Upper lobe of right lung (tissue), 1 donor: ENCODE measurements at places on chromosomes 4 and X. TPM values are rescaled to one million over a fixed set of nuclear protein-coding genes. Genes with fewer than 3 reads are reported as not detected.

Gene MXRA5
- 8.9 TPM for total RNA-seq

Gene TLR1
- total RNA-seq, result 26.4 TPM

Gene CXCL5
- 7.2 TPM for total RNA-seq

Gene STOX2
- 12.9 TPM for total RNA-seq

Gene TEX13D
- total RNA-seq, result not detected

Gene MAGEA2B
- not detected for total RNA-seq

Gene IL21
- not detected for total RNA-seq

Gene NAP1L2
- 2.6 TPM for total RNA-seq

Gene NUDT11
- 0.64 TPM for total RNA-seq

GRCh38 chr4:2910409-2910808 is 52.8 kb downstream of the NOP14 start:
- DNase-seq, result no peak
- no peak overlapping the region for H3K27ac ChIP-seq
- H3K4me1 ChIP-seq, result no peaks in the 10 kb centered on the region

GRCh38 chrX:30589146-30589888 is 11.8 kb upstream of the TASL start:
- no peaks in the 10 kb centered on the region for H3K27me3 ChIP-seq
- DNase-seq, result no peak
- no peaks in the 10 kb centered on the region for H3K4me1 ChIP-seq

GRCh38 chr4:80948995-80949394 is 81.5 kb upstream of the BMP3 start:
- DNase-seq, result no peak
- H3K36me3 ChIP-seq, result no peaks in the 10 kb centered on the region
- no peaks in the 10 kb centered on the region for H3K27me3 ChIP-seq
- no peak overlapping the region for H3K4me3 ChIP-seq
- no peaks in the 10 kb centered on the region for H3K4me1 ChIP-seq

DNA sequence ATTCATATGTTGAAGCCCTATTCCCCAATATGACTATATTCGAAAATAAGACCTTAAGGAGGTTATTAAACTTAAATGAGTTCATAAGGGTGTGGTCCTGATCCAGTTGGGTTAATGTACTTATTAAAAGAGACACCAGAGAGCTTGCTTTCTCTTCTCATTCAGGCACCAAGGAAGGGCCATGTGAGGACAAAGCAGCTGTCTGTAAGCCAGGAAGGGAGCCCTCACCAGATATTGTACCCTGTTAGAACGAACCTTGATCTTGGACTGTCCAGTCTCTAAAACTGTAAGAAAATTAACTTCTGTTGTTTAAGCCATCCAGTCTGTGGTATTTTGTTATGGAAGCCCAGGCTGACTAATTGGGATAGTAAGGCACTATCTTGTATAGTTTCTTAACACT is 9.1 kb upstream of the YTHDC1 start:
- no peaks in the 10 kb centered on the region for H3K36me3 ChIP-seq
- no peaks in the 10 kb centered on the region for H3K27me3 ChIP-seq
- no peak overlapping the region for H3K27ac ChIP-seq

GRCh38 chrX:25383196-25383595 is 367.4 kb upstream of the ARX start:
- DNase-seq, result no peak
- H3K4me1 ChIP-seq, result no peaks in the 10 kb centered on the region
- H3K27me3 ChIP-seq, result no peaks in the 10 kb centered on the region
- no peak overlapping the region for H3K27ac ChIP-seq
- H3K36me3 ChIP-seq, result no peaks in the 10 kb centered on the region

GRCh38 chrX:15373976-15374375 is 10.2 kb downstream of the VEGFD start:
- no peak overlapping the region for H3K4me3 ChIP-seq
- H3K27me3 ChIP-seq, result no peaks in the 10 kb centered on the region
- H3K27ac ChIP-seq, result no peak overlapping the region
- H3K36me3 ChIP-seq, result no peaks in the 10 kb centered on the region
- no peak for DNase-seq

GRCh38 chr4:13452927-13453579 is 31.1 kb downstream of the RAB28 start:
- H3K4me3 ChIP-seq, result no peak overlapping the region
- H3K36me3 ChIP-seq, result peaks cover 5% of the 10 kb centered on the region
- no peak overlapping the region for H3K27ac ChIP-seq
- DNase-seq, result no peak

DNA sequence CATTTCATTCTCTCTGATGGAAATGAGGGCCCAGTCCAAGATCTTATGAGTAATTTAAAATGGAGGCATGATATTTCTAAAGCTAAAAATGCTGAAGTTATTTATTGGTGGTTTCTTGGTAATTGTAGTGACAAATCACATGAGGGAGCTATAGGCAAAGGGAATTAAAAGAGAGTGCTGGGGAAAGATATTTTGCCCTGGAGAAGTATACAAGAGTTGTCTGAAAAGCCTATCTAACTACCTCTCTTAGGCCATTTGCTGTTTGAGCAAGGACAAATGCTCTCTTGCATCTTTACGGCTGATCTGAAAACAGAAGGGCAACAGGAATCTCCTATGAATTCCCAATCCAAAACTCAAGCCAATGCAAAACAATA is 89.4 kb downstream of the FMR1NB start:
- H3K27ac ChIP-seq, result no peak overlapping the region
- no peak overlapping the region for H3K4me3 ChIP-seq
- no peaks in the 10 kb centered on the region for H3K27me3 ChIP-seq
- H3K36me3 ChIP-seq, result no peaks in the 10 kb centered on the region

- no peaks in the 10 kb centered on the region for H3K36me3 ChIP-seq
- H3K4me1 ChIP-seq, result no peaks in the 10 kb centered on the region
- no peaks in the 10 kb centered on the region for H3K27me3 ChIP-seq
- no peak overlapping the region for H3K27ac ChIP-seq
- no peak for DNase-seq
Measured at GRCh38 chr4:61003301-61003700, 196.8 kb upstream of the ADGRL3 start.

DNA sequence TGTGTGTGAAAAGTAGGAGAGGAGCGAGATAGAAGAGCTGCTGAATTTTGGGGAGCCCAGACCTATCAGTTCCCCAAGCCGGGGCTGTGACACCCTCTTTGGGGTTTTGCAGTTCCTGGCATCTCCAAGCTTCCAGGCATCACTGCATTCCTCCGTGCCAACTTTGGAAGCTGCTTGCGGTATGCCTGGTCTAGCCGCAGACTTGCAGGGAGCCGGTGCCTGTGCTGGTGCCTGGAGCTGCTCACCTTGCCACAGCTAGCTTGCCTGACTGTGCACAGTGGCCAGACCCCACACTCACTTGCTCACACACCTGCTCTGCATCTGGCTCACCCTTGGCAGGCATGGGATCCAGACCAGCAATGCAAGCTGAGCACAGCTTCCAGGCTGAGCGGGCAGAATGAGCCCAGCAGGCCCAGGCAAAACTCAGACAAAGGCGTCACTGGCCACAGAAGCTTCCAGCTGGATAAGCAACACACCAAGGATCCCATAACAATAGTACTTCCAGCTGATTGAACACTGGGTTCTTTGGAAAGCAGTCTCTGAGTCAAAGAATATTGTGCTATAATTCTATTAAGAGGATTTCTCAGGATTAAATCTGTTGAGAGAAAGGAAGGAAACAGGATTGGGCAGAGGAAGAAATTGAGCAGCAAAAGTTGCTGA is 390.9 kb downstream of the TEX13C start:
- no peak overlapping the region for H3K4me3 ChIP-seq
- H3K4me1 ChIP-seq, result no peaks in the 10 kb centered on the region
- H3K27ac ChIP-seq, result no peak overlapping the region

GRCh38 chr4:140103676-140104075 is 50.3 kb downstream of the MAML3 start:
- no peaks in the 10 kb centered on the region for H3K36me3 ChIP-seq
- no peak overlapping the region for H3K4me3 ChIP-seq
- DNase-seq, result no peak

- H3K27me3 ChIP-seq, result no peaks in the 10 kb centered on the region
- no peak overlapping the region for H3K27ac ChIP-seq
- H3K4me1 ChIP-seq, result no peaks in the 10 kb centered on the region
- H3K4me3 ChIP-seq, result no peak overlapping the region
- DNase-seq, result no peak
Measured at GRCh38 chrX:53479301-53479700, 45.1 kb upstream of the HSD17B10 start.

GRCh38 chr4:119314356-119314755 is 7.6 kb downstream of the FABP2 start:
- H3K27ac ChIP-seq, result no peak overlapping the region
- H3K4me1 ChIP-seq, result no peaks in the 10 kb centered on the region
- no peaks in the 10 kb centered on the region for H3K36me3 ChIP-seq
- no peaks in the 10 kb centered on the region for H3K27me3 ChIP-seq

DNA sequence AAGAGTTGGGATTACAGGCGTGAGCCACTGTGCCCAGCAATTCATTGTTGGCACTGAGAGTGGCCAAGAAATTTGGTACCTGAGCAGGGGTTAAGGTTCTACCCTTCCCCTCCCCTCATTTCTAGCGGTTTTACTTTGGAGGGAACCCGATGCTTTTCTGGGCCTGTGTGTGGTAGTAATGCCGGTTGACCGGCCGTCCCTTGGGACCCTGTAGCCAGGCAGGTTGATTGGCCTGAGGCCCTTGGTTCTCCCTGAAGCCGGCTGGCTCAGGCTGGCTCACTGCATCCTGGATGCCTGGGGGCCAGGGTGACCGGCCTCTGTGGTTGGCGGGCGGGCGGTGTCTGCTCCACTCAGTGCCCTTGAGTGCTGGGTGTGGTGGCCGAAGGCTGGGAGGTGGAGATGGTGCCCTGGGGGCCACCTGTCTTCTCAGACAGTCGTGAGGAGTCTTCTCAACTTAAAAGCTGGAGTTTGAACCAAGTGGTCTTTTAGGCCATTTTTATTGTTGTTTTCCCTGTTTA is 45.6 kb downstream of the RGS12 start:
- DNase-seq, result no peak
- peaks cover 4% of the 10 kb centered on the region for H3K4me1 ChIP-seq
- H3K27me3 ChIP-seq, result no peaks in the 10 kb centered on the region
- no peaks in the 10 kb centered on the region for H3K36me3 ChIP-seq
- no peak overlapping the region for H3K4me3 ChIP-seq

DNA sequence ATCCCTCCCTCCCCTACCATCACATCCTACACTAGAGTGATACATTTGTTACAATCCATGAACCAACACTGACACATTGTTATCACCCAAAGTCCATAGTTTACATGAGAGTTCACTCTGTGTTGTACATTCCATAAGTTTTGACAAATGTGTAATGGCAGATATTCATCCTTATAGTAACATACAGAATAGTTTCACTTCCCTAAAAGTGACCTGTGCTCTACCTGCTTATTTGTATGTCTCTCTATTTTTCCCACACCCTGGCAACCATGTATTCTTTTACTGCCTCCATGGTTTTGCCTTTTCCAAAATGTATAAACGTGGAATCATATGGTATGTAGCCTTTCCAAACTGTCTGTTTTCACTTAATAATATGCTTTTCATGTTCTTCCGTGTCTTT is 42.2 kb upstream of the HPGD start:
- H3K36me3 ChIP-seq, result no peaks in the 10 kb centered on the region
- no peaks in the 10 kb centered on the region for H3K27me3 ChIP-seq
- no peaks in the 10 kb centered on the region for H3K4me1 ChIP-seq
- H3K4me3 ChIP-seq, result no peak overlapping the region

GRCh38 chr4:187070158-187070557 is 346.5 kb upstream of the FAT1 start:
- no peaks in the 10 kb centered on the region for H3K27me3 ChIP-seq
- H3K27ac ChIP-seq, result no peak overlapping the region
- H3K4me3 ChIP-seq, result no peak overlapping the region
- DNase-seq, result no peak

DNA sequence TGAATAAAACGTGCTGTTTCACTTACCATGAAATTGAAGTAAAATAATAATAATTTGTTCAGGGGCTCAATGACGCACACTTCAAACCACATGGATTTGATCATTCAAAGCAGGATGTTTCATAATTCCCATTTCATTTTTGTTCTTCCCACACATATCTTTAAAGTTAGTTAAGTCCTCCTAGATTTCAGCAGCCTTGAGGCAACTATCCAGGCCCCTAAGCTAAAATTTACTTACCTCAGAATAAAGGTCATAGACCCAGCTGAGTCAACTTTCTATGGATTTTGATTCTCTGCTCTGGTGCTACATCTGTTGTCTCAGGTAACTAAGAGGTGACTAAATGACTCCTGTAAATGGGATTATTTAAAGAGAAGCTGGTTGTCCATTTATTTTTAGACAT is 25.0 kb downstream of the GPR174 start:
- H3K36me3 ChIP-seq, result no peaks in the 10 kb centered on the region
- H3K27ac ChIP-seq, result no peak overlapping the region
- no peak for DNase-seq

DNA sequence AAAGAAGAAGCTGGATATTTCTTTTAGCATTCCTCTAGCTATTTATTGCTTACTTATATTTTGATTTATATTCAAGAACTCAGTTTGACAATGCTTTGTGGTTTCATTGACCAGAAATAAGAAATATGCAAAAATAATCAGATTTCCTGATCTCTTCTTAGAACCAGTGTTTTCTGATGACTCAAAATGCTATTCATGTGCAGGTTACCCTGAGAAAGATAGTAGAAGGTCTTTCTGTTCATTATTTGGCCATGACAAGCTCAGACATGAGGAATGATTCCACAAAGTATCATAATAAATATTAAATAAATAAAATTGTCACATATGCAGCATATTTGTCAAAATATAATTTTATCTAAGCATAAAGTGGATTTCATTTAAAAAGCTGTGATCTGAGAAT is 24.1 kb downstream of the ADH7 start:
- H3K4me3 ChIP-seq, result no peak overlapping the region
- no peak for DNase-seq
- no peaks in the 10 kb centered on the region for H3K27me3 ChIP-seq
- no peak overlapping the region for H3K27ac ChIP-seq
- H3K36me3 ChIP-seq, result no peaks in the 10 kb centered on the region

DNA sequence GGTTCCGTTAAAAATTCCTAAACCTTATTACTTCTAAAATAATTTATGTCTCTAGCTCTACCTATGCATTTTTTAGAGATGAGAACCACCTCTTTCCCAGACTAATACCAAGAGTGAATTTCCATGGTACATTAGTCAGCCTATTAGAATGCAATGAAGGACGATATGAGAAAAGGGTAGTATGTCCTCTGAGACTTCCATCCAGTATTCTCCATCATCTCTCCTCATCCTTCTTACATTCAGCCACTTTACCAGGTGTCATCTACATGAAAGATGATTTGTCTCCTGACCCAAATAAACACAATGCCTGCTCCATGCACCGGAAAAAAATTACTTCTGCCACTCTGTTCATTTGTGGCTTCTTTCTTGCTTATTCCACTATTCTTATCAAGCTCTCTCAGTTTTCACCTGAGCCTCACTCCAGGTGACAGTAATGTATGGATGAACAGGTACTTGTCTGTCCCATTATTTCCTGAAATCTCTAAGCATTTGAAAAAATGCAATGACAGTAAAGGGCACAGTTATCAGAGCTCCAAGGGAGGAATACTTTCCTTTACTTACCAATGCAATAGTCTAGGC is 97.9 kb downstream of the MAB21L2 start:
- H3K27ac ChIP-seq, result no peak overlapping the region
- no peaks in the 10 kb centered on the region for H3K4me1 ChIP-seq
- H3K36me3 ChIP-seq, result no peaks in the 10 kb centered on the region
- no peak for DNase-seq
- H3K27me3 ChIP-seq, result no peaks in the 10 kb centered on the region
